ENCODE measurements at places on chromosomes 12 and 14.

DNA sequence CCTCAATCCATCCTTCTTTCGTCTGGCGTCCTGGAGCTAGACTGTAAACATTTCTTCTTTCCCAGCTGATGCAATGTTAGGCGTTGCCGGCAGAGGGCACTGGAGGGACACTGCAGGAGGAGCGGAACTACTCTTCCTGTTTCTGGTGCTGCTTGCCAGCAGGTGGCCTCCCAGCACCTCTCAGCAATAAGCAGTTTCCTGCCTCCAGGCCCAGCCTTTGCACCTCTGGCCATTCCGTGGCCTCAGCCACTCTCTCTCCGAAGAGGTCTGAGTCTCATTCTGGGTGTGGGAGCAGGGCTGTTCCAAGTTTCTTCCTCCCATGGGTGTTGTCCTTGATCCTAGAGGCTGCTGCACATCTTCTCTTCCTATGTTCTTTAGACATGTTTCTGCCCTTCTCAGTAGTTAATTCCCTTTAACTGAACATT is 7.5 kb upstream of the ASPG start:
- DNase-seq, result peak; percentile 74

DNA sequence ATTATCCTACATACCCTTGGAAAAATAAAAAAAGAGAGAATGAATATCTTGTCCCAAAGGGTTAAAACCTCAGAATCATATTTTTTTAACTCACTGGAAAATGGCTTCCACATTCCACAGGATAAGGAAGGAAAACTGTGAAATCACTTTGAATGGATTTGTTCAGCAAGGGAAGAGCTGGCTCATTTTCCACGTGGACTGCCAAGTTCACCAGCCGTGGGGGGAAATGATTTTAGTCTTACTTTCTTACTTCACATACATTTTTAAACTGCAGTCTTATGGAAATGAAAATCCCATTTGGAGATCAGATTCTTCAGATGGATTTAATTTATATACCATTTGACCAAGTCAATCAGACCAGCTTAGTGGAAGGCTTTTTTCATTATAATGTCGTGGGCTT is 29.9 kb upstream of the AEBP2 start:
- no peak for DNase-seq

- peak; percentile 42 for DNase-seq
Observed at GRCh38 chr12:55955800-55956508, 9.9 kb downstream of the PMEL start.

GRCh38 chr14:71372411-71372838 is 465.2 kb downstream of the PCNX1 start:
- DNase-seq, result no peak

DNA sequence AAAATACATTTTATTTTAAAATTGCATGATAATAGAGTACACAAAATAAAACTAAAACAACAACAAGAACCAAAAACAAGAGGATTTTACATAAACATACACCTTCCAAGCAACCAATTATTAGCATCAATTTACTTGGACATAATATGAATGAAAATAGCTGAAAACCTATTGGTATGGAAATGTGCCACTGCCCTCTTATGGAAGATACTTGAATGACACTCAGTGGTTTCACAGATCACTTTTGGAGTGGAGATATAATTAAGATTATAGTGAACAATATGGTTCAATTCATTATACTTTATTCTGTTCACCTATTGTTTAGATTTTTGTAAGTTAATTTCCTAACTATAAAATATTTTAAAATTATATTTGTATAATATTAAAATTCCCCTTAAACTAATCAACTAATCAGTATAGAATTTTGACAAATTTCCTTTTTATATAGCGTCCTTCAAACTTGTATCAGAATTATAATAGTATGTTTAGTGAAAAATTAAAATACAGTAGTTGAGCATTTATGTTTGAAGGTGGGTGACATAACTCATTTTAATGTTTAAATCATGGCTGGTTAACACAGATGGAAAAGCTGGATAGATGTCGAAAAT is 70.1 kb downstream of the SLC6A15 start:
- DNase-seq, result no peak

GRCh38 chr12:49645146-49646039 is 22.0 kb downstream of the PRPF40B start:
- DNase-seq, result no peak
